ENCODE measurements at places on chromosomes 7 and 10.

DNA sequence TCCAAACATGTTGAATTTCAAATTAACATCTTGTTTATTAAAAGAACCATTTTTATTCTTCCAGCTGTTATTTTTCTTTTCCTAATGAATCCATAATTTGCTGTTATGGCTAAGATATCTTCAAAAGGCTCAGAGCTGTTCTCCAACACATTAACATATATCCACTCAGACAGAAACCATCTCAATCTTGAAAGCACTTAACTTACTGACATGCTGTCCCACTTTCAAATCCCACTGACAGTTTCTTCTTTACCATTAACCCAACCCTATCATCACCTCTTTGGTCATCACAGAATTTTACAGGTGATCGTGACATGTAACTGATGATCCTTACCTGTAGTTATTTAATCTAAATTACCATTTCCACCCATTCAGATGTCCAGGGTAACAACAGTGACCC is 75.5 kb upstream of the AFAP1L2 start:
- no peak for DNase-seq

DNA sequence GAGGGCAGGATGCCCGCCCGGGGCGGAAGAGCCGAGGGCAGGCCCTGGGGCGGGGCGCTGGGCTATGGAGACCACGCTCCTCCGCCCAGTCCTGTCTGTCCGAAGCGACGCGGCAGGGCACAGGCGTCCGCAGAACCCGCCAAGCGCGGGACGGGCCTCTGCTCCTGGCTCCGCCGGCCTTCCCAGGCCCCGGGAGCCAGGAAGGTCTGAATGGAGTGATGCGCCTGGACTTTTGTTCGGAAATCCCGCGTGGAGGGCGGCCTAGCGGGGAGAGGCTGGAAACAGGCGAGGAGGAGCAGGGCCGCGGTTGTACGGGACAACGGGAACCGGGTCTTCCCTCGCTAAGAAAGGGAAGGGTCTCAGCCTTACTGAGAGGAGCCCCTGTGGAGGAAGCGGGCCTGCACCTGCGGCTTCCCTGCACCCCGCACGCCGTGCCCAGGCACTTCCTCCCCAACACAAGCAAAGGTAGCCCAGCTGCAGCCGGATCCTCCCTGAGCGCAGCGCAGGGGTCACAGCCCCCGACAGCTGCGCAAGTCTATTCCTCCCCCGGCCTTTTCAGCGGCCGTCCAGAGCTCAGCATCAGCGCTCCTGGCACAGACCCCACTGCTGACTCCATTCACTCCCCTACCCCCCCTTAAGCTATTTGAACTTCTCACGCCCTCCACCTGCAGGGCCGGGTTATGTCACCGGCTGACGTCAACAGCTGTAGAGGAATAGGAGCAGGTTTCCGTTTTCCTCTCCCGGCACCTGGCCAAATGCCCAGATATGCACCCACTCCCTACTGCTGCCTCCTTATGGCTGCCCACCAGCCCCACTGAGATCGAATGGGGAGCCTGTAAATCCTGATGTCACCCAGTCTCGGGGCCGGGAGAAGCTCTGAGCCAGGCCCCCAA is 143.2 kb upstream of the RET start:
- DNase-seq, result peak; percentile 69

- no peak for DNase-seq
Observed at GRCh38 chr10:68208424-68209042, 23.4 kb downstream of the ATOH7 start.

DNA sequence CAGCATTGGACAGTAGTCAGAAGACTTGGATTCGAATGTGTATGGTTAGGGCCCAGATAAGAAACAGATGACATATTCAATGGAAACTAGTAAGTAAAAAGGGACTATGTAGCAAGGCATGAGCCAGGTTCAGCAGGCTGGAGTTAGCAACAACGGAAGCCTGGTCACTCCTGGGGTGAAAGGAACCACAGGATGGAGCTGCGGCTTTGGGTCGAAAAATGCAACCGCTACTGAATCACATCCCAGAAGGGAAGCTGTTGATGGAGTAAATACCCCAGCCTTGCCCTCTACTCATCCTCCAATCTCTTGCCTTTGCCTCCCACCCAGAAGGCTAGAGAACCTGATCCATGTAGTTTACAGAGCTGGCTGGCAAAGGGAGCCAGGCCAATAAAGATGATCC is 37.5 kb upstream of the EGR2 start:
- DNase-seq, result no peak

GRCh38 chr10:71207578-71207977 is 4.8 kb upstream of the UNC5B start:
- no peak for DNase-seq

- DNase-seq, result no peak
Observed at GRCh38 chr10:121823993-121824463, 103.8 kb downstream of the ATE1 start.

GRCh38 chr10:21675157-21675796 is 141.2 kb downstream of the MLLT10 start:
- peak; percentile 44 for DNase-seq

DNA sequence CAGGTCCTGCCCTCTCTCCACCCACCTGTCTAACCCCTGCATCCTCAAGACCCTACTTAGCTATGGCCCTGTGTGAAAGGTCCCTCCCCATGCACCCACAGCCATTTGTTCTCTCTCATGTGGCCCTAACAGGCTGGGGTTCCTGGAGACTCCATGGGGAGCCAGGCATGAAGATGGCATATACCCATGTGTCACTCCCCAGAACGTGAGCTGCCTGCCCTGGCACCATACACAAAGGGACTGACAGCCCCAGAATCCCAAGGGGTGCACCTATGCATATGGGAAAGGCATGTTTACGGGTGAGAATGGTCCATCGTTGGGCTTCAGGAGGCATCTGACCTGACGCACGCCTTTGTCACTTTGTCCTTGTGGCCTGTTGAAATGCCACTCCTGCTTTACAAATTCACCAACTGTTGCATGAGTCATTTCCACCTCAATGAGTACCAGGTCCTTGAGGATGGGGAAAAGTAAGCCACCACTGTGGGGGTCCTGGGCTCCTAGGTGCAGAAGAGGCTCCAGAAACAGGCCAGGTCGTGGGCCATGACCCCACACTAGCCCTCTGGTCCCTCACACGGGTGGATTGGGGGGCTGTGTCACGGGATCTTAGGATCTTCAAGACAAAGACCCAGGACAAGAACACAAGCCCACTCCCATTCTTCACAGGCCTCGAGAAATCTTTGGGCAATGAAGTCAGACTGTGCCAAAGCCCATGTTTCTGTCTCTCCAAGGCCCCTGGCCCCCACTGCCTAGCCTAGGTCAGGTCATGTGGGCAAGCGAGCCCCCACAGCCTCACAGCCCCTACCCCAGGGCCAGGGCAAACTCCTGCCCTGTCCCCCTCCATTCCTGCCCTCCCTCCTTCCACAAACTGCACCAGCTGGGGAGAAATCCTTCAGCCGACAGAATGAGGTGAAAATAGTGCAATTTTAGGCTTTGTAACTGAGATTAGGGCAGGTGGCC is 8.6 kb downstream of the GPRIN2 start:
- no peak for DNase-seq

DNA sequence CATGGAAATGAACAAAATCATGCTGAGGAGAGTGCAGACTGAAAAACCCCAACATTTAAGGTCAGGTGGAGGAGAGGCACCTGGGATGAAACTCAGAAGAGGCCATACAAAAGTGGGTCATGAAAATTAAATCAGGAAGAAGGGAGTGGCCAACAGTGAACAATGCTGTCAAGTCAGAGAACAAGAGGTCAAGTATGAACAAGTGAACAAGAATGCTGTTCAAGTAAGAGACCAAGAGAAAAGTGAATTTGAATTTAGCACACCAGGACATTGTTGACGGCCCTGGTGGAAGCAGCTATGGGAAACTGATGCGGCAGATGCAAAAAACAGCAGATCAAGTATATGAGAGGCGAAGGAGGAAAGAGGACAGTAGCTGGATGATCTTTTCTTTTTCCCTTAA is 7.9 kb downstream of the CEP41 start:
- DNase-seq, result no peak
